ENCODE measurements at places on chromosomes 1 and 21.

DNA sequence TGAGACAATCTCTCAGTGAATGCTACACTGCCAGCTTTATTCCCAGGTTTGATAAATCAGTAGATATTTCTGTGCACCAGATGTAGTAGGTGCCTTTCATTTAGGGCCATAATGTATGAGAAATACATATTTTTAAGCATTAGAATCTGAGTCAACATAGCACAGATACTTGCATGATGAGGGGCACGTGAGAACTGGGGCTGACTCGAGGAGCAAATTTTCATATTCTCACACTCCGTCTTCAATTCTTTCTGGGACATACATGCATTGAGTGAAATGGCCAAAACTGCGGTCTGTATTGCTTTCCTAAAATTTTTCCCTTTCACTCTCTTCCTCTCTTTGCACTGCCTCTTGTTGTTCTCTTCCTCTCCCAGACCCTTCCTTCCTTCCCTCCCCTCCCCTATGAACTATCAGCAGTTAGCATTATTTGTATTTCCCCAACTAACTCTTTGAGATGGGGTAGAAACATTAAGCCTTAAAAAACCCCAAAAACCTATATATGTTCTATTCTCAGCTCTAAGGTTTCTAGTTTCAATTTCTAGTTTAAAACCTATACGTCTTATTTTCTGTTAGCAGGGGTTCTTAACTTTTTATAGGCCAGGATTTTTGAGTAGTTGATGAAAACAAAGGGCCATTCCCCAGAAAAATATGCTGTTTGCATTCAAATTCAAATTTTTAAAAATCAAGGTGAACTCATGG, 289.1 kb downstream of the PTBP2 start:
- no peak for DNase-seq

GRCh38 chr1:166785987-166786386, 53.3 kb upstream of the POGK start:
- no peak for DNase-seq

- no peak for DNase-seq
Measured at GRCh38 chr1:21361506-21361905, 71.2 kb upstream of the ECE1 start.

DNA sequence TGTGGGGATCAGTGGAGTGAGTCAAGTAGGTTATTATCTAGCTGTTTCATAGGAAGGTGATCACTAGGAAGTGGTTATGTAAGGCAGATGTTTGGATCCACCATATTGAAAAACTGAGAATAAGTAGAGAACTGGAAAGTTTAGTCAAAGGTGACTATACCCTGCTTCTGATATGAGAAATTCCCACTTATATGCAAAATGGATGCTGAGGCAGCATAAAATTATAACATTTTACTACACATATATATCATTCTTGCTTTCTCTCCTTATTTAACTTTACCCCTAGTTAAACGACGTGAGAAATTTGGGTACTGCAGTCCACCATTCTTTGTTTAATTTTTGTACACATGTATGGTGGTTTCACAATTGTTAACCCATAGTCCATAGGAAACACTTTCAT, 142.4 kb downstream of the ADGRL4 start:
- no peak for DNase-seq

DNA sequence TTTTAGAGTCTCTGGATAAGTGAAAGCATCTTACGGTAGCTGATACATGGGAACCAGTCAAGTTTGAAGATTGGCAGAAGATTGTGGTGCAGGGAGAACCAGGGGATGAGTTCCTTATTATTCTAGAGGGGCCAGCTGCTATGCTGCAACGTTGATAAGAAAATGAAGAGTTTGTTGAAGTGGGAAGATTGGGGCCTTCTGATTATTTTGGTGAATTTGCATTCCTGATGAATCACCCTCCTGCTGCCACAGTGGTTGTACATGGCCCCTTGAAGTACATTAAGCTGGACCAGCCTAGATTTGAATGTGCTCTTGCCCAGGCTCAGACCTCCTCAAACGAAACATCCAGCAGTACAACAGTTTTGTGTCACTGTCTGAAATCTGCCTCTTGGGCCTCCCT, 45.9 kb downstream of the BTBD8 start:
- DNase-seq = no peak

- DNase-seq = no peak
Measured at GRCh38 chr21:31992391-31992790, 119.6 kb downstream of the HUNK start.

- DNase-seq = no peak
Measured at GRCh38 chr1:201353186-201353940, 24.1 kb downstream of the TNNT2 start.

DNA sequence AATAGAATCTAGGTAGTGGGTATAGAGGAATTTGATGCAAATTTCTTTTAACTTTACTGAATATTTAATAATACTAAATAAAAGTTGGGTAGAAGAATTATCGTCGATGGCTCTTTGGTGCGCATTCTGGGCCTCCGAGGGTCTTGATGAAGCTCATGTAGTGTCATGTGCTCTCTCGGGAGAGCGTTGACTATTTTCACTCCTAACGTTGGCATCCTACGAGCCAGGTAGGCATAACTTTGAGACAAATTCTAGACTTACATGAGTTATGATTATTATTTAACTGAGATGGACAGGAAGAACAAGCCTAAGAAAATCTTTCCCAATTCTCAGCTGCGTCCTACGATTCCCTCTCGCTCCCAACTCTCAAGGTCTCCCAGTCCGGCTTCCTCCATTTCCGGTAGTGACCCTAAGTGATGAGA, 550 bp upstream of the PCAT6 start:
- DNase-seq = no peak

DNA sequence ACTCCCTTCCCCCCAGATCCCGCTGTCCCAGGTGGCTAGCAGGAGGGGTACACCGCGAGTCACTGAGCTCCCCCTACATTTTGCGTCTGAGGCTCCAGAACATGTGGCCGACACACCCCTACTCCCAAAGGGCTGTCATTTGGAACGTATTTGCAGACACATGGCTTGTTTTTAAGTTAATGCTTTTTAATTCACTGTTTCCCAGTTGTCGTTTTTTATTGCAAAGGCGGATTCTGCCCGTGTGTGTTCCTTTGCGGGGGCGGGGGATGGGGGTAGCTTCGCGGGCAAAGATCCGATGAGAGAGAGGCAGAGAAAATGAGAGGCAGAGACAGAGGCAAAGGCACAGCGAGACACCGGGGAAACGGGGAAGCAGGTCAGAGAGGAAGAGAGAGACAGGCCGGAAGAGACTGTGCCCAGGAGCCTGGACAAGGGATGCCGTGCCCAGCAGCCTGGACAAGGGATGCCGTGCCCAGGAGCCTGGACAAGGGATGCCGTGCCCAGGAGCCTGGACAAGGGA, 270.2 kb downstream of the FOXD2 start:
- DNase-seq = no peak

DNA sequence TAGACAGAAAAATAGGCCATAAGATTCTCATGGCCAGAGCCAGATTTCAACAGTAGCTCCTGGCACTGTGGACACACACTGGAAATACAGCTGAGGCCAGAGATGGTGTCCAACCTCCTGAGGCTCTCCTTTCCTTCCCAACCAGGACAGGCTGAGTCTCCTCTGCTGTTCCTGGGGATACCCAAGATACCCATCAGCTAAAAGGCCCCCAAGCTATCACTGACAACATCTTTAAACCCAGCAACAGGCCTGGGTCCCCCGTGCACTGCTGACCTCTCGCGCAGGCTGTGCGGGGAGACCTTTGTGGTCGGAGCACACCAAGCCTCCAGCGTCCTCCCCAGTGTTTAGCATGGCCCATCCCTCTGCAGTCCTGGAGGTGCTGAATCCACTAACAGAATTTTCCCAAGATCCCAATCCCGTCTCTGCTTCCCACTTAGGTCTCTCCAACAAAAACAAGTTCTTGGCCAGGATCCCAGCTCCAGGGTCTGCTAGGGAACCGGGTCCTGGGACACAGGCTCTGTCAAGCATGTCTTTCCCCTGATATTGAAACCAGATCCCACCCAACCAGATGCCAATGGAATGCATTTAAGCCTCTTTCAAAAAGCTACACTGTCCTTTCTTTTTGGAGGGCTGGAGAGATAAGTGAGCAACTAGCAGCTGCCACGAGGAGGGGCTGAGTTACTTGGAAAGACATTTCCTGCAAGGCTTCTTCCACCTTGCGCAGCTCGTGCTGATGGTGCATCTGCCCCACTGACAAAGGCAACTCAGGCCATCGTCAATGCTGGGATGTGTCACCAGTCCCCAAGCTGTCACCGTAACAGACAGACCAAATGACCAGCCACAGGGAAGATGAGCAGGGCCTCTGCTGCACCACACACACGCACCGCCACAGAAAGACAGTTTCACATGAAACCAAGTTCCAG, 73.2 kb downstream of the BCAR3 start:
- DNase-seq = no peak

GRCh38 chr1:147541672-147542568, 619 bp downstream of the BCL9 start:
- peak; percentile 2 for DNase-seq

GRCh38 chr1:236027104-236027503, 37.8 kb downstream of the NID1 start:
- no peak for DNase-seq

GRCh38 chr1:21955501-21956281, 18.6 kb upstream of the HSPG2 start:
- DNase-seq = no peak

- DNase-seq = no peak
Measured at GRCh38 chr1:183780159-183780558, 24.8 kb upstream of the RGL1 start.
